ENCODE measurements at places on chromosomes 2 and 18. TPM values are rescaled to one million over a fixed set of nuclear protein-coding genes. Genes with fewer than 3 reads are reported as not detected.

The OSGEPL1 gene
- 7.6 TPM for total RNA-seq

The NXPH2 gene
- 0.13 TPM for total RNA-seq

The INPP5D gene
- total RNA-seq = 0.65 TPM

The EML6 gene
- not detected for total RNA-seq

Data from epithelial cell of alveolus of lung (primary cell).